ENCODE measurements at places on chromosomes 16 and 17.

- DNase-seq: no peak
These were observed 6.2 kb downstream of the NT5M start for GRCh38 chr17:17309356-17309755.

- DNase-seq: no peak
These were observed 39.4 kb downstream of the PLCG2 start for GRCh38 chr16:81818568-81818896.

DNA sequence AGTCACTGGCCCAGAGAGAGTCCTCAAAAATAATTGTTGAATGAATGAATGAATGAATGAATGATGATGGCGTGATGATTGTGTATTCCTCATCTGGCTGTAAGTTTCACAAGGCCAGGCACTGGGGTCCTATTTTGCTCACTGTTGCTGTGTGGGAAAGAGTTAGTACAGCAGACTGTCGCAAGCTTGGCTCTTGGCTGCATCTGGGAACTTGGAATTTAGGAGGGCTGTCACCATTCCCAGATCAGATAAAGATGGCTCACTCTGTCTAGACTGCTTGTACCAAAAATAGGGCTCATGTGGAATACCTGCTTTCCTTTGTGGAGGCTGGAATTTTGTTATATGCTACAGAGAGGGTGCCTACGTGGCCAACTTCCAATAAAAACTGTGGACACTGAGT lies 530.6 kb downstream of the WWOX start:
- DNase-seq: no peak

- no peak for DNase-seq
These were observed 322.1 kb downstream of the SEC14L1 start for GRCh38 chr17:77462553-77463497.

GRCh38 chr16:11737713-11738112 lies 4.9 kb downstream of the TXNDC11 start:
- no peak for DNase-seq

DNA sequence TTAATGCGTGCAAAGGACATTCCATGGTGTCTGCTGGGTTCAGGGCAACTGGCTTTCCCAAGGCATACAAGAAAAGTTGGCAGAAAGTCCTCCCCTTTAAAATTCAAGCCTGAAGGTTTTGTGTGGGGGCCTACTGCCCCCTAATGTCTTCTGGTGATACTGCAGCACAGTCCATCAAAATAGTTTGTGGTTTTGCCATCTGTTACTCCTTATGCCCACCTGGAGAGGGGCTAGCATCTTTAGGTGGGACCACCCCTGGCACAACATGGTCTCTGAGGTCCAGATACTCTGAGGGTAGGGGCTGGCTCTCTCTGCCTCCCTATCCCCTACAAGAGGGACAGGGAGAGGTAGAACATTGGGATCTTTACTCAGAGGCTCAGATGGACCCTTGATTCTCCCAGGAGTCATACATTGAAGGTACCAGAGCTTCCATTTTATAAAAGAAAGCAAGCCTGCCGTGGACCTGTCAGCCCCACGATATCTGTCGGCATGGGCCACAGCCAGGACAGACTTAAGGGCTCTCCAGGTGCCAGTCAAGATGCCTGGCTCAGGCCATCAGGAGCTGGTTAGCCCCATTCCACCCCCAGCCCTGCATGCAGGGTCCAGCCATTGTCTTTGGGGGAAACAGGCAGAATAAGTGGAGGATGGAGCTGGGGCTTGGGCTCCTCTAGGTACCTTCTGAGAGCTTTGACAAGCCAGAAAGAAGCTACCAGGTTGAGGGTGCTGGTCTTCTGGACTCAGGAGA lies 6.3 kb downstream of the ESRP2 start:
- DNase-seq: peak; percentile 56

DNA sequence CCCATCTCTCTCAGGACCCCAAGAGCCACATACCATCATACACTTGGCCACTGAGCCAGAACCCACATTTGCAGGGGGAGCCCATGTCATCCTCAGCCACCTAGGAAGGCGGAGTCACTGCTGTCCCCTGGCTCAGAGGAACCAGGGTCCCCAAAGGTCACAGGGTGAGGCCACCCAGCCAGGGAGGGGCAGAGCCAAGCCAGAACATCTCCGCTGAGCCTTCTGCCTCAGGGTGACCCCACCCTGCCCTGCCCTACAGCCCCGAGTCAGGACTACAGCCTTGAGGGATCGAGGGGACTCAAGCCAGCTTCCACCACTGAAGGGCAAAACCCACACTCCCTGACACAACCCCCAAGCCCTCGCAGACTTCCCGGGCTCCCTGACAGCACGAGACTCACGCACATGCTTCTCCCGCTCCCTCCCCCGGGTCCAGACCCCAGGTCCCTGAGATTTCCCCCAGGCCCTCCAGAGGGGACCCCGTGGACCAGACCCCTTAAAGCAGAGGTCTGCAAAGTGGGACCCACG lies 17.4 kb downstream of the PIEZO1 start:
- DNase-seq: no peak

DNA sequence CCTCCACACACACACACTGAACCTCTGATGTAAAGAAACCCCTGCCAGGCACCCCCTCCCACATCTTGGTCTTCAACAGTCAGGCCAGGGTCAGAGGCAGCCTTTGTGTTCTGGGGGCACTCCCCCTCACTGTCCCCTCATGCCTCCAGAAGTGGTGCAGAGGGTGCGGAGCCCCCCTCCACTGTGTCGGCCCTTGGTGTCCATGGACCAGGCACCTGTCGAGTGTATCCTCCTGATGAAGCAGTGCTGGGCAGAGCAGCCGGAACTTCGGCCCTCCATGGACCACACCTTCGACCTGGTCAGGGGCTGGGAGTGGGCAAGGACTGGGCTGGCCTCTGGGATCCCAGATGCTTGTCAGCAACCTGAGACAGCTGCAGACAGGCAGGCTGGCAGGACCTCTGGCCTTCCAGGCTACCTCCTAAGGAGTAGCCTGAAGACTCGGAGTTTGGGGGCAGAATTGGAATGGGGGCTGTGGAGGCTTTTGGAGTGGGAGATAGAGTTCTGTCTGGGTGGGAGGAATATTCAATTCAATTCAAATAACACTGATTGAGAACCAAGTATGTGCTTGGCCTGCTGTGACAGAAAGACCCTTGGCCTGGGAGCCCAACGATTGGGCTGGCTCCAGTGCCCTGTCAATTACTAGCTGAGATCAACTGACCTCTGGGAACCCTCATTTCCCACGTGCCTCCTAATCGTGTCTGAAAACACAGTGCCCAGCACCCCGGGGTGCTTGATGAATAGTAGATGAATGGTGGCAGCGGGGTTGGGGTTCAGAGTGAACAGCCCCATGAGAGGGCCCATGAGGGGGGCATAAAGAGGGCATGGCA lies 11.5 kb downstream of the GUCY2D start:
- no peak for DNase-seq

DNA sequence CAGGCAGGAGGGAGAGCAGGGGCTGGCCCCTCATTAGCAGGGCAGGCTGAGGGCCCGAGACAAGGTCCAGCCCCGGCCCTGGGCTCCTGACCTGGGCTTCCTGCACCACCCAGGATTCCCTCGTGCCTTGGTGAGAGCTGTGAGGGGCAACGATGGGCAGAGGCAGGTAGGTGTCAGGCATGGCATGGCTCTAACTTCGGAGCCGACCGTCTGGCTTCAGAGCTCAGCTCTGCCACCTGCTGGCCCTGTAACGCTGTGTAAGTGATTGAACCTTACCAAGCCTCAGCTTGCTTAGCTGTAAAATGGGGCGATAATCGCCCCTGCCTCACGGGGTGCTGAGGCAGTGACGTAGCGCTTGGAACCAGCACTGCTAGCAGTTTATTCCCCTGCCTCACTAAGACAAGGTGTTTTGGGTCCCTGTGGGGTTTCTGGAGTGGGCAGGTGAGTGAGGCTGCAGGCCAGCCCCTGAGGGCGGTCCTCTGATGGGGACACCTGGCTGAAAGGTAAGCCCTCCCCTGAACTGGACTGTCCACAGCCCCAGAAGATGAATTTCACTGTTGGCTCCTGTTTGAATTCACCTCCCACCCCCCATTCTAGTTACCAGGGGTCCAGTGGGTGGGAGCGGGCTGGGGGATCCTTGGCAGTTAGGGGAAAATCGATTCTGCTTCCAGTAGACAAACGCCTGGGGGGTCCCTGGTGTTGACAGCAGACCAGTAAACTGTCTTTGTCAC lies 184.8 kb upstream of the GSE1 start:
- DNase-seq: no peak

GRCh38 chr17:77391668-77392375 lies 251.1 kb downstream of the SEC14L1 start:
- no peak for DNase-seq

GRCh38 chr16:3000540-3000939 lies 12.2 kb upstream of the CLDN9 start:
- no peak for DNase-seq

- no peak for DNase-seq
These were observed 1.2 kb downstream of the ZC3H7A start for GRCh38 chr16:11795887-11796226.

- no peak for DNase-seq
These were observed 7.3 kb downstream of the WRAP53 start for GRCh38 chr17:7695586-7695985.

DNA sequence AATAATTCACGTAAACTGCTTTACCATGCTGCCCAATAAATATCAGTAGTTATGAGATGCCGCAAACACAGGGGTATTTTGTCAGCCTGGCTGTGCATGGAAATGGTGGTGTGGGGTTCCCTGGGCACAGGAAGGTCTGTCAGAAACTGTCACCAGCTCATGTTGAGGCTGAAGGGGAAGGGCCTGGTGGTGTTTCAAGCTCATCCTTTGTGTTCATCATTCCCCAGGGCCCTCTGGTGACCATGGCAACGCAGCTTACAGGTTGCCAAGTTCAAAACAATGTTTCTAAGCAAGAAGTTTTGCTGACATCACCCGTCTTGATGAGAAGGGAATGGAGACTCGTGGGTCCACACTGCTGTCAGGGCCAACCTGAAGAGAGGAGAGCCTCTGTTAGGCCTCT lies 348.9 kb upstream of the C16orf82 start:
- no peak for DNase-seq

DNA sequence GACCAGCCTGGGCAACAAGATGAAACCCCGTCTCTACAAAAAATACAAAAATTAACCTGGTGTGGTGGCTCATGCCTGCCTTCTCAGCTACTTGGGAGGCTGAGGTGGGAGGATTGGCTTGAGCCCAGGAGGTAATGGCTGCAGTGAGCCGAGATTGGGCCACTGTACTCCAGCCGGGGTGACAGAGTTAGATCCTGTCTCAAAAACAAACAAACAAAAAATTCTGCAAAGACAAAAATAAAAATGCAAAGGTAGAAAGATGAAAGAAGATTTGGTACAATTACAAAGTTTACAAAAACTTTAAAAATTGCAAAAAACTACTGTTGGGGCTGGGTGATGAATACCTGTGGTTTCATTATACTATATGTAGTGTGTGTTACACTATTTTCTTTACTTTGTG lies 5.5 kb upstream of the CDH1 start:
- DNase-seq: no peak

DNA sequence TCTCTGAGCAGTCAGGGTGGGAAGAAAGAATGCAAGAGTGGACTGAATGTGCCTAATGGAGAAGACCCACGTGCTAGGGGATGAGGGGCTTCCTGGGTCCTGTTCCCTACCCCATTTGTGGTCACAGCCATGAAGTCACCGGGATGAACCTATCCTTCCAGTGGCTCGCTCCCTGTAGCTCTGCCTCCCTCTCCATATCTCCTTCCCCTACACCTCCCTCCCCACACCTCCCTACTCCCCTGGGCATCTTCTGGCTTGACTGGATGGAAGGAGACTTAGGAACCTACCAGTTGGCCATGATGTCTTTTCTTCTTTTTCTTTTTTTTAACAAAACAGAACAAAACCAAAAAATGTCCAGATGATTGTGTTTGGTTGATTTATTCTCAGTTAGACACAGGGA lies 14.1 kb downstream of the IGFBP4 start:
- DNase-seq: no peak

GRCh38 chr16:21175397-21175796 lies 16.9 kb downstream of the LDAF1 start:
- no peak for DNase-seq
